ENCODE measurements at places on chromosomes 6 and 20. TPM values are rescaled to one million over a fixed set of nuclear protein-coding genes. Genes with fewer than 3 reads are reported as not detected.
A peak's percentile ranks its signal among the peaks of the same experiment; 100 is the strongest.

The KCNQ5 gene
- 4.9 TPM for total RNA-seq

The CTCFL gene
- total RNA-seq: not detected

DNA sequence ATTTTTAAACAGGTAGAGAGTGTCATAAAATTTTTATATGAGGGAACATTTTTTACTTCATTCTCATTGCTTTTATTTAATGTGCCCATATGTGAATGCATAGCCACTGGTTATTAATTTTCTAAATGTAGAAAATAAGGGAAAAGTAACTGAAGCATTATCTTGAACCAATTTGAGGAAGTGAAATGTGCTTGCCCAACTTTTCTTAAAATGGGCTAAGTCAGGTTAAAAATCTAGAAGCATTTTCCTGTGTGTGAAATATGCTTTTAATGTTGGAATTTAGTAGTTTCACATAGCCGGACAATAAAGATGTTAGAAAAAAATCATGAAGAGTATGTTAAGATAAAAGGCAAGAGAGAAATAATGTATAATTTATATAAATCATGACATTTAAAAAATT lies 3.8 kb downstream of the SEC23B start:
- no peak for DNase-seq

DNA sequence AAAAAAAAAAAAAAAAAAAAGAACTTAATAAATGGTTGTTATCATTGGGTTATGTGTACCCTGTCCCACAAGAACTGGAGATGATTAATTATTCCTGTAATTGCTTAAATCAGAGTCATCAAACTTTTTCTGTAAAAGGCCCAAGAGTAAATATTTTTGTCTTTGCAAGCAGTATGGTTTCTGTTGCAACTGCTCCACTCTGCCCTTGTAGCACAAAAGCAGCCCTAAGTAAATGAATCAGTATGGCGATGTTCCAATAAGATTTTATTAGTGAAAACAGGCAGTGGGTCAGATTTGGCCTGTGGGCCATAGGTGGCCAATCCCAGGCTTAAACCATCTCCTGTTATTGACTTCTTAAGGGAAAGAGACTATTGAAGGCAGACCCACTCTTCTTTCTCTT lies 252.7 kb downstream of the TSHZ2 start:
- DNase-seq: peak; percentile 86

DNA sequence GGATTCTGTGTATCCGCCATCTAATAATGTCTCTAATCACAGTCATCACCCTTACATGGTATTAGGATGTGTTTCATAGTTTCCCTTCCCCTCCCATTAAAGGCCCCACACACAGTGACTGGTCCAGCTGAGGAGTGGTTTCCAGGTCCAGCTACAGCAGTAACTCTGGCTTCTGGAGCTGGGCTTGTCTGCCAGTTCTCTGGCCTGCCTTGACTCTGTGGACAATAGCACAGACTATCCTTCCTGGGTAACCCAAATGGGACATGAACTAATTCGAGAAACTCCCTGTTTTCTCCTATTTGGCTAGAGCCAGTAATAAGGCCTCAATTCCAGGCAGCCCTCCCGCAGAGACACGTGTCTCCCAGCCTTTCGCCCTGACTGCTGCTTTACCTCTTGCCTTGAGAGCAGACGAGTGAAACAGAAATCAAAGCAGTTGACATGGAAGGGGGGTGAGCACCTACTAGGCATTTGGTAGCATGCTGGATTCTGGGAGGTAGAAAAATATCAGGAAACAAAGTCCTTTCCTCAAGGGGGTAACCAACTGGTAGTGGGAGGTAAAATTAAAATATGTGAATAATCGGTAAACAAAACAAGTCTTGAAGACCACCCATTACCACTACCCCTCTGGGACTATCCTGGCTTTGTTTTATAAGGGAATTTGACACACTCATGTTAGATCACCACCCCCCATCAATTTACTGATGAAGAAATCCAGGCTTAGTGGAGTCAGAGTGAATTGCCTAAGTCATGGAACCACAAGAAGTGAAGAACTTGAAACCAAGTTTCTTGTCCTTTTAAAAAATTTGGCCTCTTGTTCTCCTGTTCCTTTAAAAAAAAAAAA lies 1.2 kb downstream of the TRAF3IP2 start:
- DNase-seq: peak; percentile 86

DNA sequence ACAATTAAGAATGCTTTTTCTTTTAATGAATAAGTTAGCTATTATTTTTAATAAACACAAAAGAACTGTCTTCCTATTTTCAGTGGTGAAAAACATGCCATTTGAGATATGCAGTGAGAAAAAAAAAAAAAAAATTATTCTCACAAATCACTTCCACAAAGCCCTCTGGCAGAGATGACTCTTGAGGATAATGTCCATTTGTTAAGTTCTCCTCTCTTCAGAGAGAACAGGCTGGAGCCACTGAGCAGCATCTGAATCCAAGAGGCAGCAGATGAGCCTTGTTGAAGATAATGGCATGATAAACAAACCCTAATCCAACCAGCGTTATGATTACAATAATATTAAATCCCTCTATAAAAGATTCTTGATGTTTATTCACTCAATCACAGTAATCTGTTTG lies 105.0 kb downstream of the PTPRK start:
- DNase-seq: no peak

- no peak for DNase-seq
Observed at GRCh38 chr6:324729-325125, 32.4 kb downstream of the DUSP22 start.

- no peak for DNase-seq
Observed at GRCh38 chr20:21053002-21053762, 53.0 kb downstream of the LINC00237 start.

DNA sequence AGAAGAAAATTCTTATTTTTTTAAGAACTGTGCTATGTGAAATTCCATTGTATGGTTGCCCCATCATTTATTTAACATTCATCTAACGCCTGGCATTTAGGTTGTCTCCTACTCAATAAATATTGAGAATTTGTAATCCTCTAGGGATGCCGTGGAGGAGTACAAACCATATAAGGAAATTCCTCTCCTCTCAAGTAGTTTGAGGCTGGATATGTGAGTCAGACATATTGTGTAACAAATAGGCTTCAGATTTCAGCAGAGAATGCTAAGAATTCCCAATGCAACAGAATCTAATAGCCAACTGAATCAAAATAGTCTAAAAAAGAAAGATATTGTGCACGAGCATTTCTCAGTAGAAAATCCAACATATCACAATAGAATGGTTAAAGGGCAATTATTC lies 174.7 kb downstream of the OTOR start:
- DNase-seq: peak; percentile 88

GRCh38 chr6:133978896-133979240 lies 25.8 kb downstream of the TBPL1 start:
- DNase-seq: no peak

GRCh38 chr20:37890108-37890507 lies 12.8 kb upstream of the VSTM2L start:
- DNase-seq: no peak

GRCh38 chr6:11722805-11723631 lies 55.6 kb downstream of the ADTRP start:
- no peak for DNase-seq

DNA sequence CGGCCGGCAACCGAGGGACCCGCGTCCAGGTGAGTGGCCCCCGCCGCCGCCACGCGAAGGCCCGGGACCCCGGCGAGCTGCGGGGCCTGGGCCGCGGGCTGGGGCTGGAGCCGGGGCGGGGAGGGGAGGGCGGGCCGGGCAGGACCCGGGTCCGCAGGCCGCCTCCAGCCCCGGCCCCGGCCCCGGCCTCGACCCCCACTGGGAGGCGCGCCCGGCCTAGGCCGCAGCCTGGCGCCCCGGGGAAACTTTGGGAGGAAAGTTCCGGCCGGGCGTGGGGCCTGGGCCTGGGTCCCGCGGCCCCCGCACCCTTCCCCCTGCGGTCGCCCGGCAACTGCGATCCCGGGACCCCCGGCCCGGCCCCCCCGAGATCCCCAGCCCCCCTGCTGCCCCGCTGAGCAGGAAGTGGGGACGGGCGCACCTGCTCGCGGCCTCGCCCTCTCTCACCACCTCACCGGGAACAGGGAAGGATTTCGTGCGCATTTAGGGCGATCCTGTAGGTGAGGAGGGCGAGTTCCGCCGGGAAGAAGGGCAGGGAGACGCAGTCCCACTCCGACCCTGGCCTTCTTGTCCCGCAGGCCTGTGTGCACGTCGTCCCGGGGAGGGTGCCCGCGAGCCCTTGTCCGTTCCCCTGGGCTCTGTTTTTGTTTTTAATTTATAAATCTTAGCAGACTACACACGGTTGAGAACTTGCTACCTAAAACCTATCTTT lies 402 bp downstream of the OSBPL2 start:
- no peak for DNase-seq

GRCh38 chr6:150053450-150053849 lies 15.5 kb downstream of the ULBP3 start:
- DNase-seq: no peak

Data from fibroblast of lung (primary cell).